ENCODE measurements at places on chromosomes 5 and 9.

DNA sequence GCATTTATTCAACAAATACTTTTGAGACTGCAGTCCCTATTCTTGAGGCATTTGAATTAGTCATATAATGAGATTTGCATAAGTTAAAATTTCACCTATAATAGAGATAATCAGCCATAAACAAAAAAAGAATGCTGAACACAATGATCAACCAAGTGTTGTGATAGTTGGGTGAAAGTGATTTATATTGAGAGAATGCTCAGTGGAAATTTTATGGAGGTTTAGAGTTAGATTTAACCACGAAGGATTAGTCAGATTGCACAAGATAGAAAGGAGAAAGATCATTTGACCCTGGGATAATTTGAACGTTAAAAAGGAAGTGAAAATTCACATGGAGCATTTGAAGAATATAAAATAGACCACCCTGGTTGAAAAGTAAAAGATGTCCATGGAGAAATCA lies 356.2 kb downstream of the NPR3 start:
- DNase-seq = no peak

DNA sequence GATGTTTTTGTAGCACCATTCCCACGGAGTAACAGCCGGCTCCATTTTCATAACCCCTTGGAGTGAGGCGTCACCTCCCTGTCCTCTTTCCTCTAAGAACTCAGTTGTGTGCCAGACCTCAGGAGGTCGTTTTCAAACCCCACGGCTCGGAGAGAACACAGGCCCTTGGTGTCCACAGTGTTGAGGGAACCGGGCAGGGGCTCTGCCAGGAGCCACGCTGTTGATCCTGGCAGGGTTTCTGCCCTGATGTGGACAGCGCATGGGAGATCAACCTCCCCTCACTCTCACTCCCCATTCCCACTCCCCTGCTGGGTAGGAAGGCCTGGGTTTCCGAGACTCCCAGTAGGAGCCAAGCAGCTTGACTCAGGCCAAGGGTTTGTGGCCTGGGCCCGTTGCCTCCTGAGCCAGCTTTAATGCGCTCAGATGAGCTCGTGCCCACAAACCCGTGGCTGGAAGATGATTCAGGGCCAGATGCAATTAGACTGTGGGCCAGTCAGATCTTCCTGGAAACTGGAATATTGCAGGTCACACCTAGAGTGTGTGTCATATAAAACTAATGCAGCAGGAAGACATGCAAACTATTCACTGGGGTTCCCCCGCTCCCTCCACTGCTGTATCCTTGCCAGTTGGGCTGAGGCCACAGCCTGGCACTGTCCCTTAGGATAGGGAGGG lies 133.4 kb downstream of the SLC12A2 start:
- DNase-seq = no peak

- DNase-seq = no peak
Measured at GRCh38 chr5:168014433-168015123, 276.9 kb upstream of the WWC1 start.

DNA sequence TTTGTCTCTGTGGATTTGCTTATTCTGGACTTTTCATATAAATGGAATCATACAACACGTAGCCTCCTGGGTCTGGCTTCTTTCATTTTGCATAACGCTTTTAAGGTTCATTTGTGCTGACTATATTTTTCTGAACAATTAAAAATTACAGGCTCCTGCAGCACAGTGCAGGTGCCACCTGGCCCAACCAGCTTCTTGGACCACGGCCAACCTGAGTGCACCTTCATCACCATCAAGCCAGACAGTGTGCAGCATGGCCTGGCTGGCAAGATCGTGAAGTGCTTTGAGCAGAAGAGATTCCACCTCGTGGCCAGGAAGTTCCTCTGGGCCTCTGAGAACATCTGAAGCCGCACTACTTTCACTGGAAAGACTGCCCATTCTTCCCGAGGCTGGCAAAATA lies 53.5 kb upstream of the COL15A1 start:
- no peak for DNase-seq

DNA sequence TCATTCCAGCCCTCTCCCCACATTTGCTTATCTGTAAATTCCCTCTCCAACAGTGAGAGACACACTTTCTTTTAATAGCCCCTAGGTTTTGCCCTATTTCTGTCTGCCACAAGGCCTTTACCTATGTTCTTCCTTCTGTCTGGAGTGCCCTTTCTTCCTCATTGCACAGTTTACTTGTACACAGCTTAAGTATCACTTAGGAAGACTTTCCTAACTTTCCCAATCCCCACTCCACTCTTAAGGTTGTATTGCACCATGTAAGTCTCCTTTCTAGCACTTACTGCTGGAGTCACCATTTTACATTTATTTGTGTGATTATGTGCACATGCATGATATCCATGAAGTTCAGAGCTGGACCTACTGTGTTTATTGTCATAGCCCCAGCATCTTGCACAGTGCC lies 10.8 kb upstream of the CKMT2 start:
- no peak for DNase-seq

- no peak for DNase-seq
Measured at GRCh38 chr9:87694236-87694755, 31.6 kb upstream of the CTSL start.

DNA sequence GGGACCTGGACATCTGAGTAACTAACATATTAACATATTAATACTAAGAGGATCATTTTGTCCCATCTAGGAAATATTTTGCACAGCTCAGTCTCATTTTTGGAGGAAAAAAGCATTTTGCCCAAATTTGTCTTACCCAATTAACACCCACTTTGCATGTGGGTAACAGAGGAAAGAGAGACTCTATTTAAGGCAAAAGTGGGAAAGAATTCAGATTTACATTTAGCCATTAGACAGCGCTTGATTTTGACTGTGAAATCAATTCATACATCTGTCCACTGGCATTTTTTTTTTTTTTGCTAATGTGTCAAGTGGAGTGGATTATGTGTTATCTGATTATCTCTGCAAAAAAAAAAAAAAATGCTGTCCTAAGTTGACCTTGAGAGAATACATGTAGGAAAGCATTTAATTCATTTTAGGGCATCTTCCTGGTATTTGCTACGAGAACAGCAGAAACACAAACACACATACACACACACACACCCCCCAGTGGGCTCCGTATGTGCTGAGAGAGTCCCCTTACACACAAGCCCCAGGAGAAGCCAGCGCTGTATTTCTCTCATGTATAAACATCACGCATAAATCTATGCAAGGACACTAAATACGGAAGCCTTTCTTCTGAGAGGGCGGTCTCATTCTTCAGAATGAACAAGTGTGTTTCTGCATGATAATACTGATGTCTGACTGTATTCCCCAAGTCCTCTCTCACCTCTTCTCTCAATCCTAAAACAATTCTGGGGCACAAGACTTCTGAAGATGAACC lies 202.0 kb upstream of the KLF9 start:
- DNase-seq = no peak

- no peak for DNase-seq
Measured at GRCh38 chr5:91187032-91187431, 196.1 kb downstream of the ARRDC3 start.

- DNase-seq = no peak
Measured at GRCh38 chr9:107636571-107637381, 147.2 kb upstream of the KLF4 start.

- no peak for DNase-seq
Measured at GRCh38 chr5:3428334-3428733, 167.3 kb upstream of the IRX1 start.

GRCh38 chr5:173638126-173639040 lies 21.9 kb upstream of the BOD1 start:
- DNase-seq = no peak

GRCh38 chr5:36647046-36647445 lies 40.6 kb downstream of the SLC1A3 start:
- no peak for DNase-seq

DNA sequence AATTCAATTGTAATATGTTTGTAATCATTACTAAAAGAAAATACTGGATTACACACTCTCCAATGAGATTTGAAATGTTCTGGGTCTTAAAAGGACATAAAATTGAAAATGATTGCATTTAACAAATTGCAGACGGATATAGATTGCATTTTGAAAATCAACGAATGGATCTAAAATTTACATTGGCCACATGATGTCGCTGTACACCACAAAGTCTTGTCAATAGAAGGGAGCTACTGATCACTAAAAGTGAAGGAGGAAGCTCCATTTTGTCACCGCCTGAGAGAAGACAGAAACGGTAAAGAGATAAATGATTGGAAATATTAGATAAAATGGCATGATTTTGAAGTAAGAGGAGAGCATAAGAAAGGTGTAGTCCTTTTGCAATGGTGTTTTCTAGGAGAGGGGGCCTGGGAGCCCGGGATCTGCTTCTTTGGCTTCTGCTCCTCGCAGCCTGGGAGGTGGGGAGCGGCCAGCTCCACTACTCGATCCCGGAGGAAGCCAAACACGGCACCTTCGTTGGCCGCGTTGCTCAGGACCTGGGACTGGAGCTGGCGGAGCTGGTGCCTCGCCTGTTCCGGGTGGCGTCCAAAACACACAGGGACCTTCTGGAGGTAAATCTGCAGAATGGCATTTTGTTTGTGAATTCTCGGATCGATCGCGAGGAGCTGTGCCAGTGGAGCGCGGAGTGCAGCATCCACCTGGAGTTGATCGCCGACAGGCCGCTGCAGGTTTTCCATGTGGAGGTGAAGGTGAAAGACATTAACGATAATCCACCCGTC lies at the start of gene PCDHA1:
Gene PCDHA1 (plus strand): TSS at position 236 of the 782 bp plus-strand sequence.
- DNase-seq = no peak

GRCh38 chr5:150481972-150482406 lies 25.9 kb upstream of the NDST1 start:
- no peak for DNase-seq

- DNase-seq = no peak
Measured at GRCh38 chr5:115961381-115962238, 665 bp upstream of the LVRN start.

DNA sequence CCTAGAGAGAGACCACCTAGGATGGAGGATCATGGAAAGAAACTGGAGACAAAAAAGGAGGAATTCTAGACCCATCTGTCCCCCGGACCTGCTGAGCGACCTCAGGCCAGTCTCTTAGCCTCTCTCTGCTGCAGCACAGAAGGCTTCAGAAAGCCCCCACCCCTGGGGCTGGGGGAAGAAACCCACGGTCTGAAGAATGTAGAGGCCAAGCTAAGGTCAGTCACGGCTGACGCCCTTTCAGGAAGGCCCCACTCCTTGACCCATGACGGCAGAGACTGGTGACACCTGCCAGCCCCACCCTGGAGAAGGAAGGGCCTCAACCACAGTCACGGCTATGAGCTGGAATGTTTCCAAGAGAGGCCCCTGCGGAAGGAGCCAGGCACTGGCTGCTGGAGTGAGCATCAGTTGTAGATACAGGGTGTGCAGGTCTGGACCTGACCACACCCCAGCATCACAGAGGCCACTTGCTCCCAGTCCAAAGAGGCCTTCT lies 120.5 kb upstream of the BOD1 start:
- DNase-seq = peak; percentile 76

GRCh38 chr5:89844548-89844947 lies 565.0 kb downstream of the CETN3 start:
- DNase-seq = no peak

DNA sequence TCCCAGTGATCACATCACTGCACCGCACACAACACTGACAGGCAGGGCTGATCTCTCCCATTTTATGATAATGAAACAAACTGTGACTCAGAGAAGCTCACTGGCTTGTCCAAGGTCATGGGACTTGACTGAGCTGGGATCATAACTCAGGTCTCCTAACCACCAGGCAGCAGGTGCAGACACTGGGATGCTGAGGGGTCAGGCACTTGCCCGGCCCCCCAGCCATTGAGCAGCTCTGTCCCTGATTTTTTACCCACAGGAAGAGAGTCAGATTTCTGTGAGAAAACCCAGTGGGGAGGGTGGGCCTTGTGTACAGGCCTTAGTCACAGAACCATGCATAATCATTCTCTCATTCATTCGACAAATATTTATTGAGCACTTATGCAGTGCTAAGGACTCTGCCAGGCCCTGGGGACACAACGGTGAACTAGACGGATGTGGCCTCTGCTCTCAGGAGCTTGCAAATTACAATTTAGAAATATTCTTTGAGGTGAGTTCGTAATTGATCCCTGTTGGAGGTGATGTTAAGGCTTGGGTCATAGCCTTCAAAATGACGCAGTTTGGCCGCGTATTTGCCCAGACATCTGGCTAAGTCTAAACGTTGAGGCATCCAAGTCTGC lies 54.5 kb upstream of the TGFBR1 start:
- DNase-seq = no peak

DNA sequence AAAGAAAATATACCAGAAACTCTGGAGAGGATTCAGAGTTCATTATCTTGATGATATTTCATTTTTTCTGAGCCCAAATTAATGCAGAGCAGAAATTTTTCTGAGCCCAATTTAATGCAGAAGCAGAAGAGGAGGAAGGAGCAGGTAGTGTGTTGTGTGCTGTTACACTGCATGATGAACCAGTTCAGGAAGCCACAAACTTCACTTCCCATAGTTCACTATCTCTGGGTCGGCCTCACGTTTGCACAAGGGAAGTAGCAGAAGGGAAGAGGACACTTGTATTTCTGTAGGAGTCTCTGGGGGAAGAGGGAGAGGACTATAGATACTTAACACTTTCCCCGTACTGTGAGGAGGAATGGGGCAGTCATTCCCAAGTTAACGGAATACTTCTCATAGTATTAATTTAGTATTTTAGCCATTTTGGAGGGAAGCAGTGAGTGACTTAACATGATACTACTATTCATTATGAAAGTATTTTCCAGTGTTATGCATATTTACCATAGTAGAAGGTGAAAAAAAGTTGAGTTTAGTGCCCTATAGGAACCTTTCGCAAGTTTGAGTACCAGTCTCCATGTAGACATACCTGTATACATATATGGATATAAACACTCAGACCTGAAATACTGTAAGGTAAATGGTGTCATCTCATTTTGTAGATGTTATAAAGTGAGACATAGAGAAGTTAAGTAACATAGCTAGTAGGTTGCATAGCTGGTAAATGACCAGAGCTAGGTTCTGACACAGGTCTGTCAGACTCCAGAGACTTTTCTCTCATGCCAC lies 30.0 kb downstream of the XPA start:
- no peak for DNase-seq

DNA sequence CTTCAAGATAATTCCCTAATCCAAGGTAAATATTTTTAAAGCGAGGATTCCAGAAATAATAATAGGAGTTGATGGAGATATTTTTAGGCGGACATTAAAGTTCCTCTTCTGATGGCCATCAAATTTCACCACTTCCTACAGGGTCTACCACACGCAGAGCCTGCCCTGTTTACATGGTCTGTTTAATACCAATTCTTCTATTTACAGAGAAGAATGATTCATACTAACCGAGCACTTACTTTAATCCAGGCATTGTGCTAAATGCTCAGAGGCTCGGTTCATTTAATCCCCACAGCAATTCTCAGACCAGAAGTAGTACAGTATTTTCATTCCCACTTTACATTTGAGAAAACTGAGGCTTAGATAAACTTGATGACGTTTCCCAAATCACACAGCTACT lies 3.0 kb upstream of the ITGA1 start:
- DNase-seq = no peak

All from GM12878 (cell line).